ENCODE measurements at places on chromosomes 4 and X.

GRCh38 chr4:152534541-152535359 is 1.1 kb downstream of the FBXW7 start:
- peak; percentile 13 for DNase-seq

DNA sequence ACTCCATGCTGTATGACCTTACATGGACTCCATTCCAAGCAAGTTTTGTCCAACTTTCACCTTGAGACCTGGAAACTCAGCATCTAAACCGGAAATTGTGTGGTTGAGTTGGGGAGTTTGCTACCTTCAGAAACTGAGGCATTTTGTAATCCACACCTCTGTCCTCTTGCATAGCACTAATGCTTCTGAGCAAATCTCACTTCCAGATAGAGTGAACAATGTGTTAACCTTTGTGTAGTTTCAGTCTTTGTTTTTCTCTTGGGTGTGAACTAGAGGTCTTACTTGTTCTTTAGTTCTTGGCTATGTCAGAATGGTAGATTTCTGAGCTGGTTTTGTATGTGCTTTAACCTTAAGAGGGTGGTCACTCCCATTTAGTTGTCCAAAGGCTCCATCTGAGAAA is 48.1 kb upstream of the TCEAL2 start:
- no peak for DNase-seq

GRCh38 chr4:184369871-184370270 is 104.5 kb downstream of the IRF2 start:
- no peak for DNase-seq

DNA sequence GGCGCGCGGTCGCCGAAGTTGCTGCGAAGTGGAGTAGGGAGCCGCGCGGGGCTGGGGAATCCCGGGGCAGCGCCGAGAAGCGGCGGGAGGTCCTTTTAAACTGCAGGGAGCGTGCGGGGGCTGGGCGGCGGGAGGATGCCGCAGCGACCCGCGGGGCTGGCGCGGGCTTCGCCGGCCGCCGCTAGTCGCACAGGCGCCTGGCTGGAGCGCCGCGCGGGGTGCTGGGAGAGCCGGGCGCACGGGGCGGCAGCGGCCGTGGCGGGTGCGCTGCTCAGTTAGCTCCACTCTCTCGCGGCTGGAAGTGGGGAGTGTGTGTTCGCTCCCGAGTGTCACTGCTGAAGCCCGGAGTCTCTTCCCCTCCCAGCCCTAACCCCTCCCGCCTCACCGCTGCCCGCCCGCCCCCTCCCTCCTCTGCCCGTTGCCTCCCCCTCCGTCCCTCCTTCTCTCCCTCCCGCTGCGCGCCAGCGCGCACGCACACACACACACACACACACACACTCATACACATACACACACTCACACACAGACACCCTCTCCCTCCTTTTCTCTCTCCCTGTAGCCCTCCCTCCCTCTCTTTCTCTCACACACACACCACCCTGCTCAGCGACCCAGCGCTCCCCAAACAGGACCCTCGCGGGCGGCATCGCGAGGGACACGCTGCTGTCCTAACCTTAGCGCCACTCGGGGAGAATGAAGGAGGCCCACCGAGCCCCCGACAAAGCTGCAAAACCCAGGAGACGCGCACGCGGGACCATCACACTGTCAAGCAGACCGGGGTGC is at the start of gene NDNF:
Gene NDNF, minus strand, starts transcription at position 312 of the 780 bp plus-strand sequence. CDS start 26,698 bp downstream, outside the sequence.
- DNase-seq: peak; percentile 74

DNA sequence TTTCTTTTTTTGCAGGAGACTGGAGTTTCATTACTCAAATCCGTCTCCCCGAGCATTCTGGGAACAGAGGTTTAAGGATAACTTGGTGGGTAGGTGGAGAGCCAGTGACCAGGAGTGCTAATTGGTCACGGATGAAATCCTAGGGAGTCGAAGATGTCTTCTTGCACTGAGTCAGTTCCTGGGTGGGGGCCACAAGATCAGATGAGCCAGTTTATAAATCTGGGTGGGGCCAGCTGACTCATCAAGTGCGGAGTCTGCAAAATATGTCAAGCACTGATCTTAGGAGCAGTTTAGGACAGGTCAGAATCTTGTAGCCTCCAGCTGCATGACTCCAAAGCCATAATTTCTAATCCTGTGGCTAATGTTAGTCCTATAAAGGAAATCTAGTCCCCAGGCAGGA is 741.3 kb downstream of the PCDH7 start:
- no peak for DNase-seq

GRCh38 chr4:100095729-100096595 is 94.3 kb downstream of the DDIT4L start:
- peak; percentile 73 for DNase-seq

DNA sequence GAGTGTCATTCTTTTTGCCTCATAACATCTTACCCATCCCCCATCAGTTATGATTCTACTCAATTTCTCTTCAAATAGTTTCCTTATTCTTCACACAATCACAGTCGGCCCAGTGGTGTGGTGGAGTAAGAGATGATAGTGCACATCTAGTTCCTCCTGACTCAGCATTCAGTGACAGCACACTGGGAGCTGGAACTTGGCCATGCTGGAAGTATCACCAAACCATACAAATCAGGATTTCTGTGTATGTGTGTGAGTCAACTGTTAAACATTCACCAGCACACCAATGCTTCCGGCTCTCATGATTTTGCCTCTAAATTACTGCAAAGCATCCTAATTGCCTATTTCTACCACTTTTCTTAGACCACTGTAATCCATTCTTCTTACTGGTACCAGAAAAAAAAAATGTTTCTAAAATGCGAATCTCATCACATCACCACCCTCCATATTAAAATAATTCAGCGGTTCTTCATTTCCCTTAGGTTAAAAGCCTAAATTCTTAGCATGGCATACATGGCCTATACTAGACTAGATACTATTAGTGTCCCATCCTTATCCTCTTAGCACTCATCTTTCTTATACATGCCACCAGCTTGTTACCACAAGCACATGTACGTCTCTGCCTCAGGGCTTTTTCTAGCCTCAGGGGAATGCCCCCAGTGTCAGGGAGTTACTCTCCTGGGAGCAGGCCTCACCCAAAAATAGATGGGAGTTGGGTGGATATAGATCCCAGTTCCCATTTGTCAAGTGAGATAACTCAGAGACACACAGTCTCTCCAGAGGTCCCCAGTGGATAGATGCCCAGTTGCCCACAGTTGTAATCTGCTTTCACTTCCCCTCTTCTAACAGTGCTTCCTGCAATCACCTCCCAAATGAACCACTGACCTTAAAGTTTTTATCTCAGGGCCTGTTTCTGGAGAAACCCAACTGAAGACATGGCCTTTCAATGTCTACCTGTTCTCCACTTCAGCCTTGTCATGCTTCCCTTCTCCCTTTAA is 49.2 kb upstream of the DDX53 start:
- DNase-seq: peak; percentile 93

DNA sequence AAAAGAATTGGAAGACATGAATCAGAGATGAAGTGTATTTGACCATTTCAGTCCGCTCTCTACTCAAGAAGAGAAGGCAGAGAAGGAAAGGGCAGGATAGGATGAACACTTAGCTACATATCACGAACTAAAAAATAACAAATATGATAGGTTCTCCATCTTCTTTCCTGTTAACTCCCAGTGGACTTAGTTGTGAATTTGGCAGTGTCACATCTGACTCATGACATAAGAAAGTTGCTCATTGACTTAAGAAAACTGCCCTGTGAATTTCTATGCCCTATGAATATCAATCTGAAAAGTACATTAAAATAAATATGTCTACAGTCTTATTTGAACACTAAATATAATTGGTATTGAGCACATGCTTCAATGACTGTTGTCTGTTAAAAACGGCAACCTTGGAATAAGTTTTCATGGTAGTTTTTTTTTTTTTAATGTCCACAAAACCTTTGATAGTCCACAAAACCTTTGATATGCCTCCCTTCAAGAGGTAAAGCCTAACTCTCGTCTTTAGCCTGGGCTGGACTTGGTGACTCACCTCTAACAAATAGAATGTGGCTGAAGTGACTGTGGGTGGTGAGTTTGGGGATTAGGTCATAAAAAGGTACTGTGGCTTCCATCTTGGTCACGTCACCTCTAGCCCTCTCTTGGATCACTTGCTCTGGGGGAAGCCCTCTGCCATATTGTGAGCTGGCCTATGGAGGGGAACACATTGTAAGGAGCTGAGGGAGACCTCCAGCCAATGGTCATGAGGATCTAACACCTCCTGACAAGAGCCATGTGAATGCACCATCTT is 184.7 kb upstream of the S100G start:
- DNase-seq: no peak

All from fibroblast of skin of abdomen (primary cell).